Mammary epithelial cell (primary cell): ENCODE measurements at places on chromosomes 2 and 18. TPM values are rescaled to one million over a fixed set of nuclear protein-coding genes. Genes with fewer than 3 reads are reported as not detected.

Gene YES1
- total RNA-seq: 76.9 and 79.9 TPM in 2 replicates

Gene REG3G
- total RNA-seq: not detected in 2 replicates

Gene ASB18
- total RNA-seq: not detected in 2 replicates

GRCh38 chr2:103594823-103595222 lies 833.0 kb downstream of the TMEM182 start:
- no peak for DNase-seq

Gene DYNAP
- total RNA-seq: not detected

Gene RUFY4
- total RNA-seq: not detected in 2 replicates

- DNase-seq: peak; percentile 67
These were observed 44.7 kb downstream of the MRPS5 start for GRCh38 chr2:95076705-95077529.
